NCI-H2081 treated with DMSO at 0.1 percent for 48 hours (cell line): ENCODE measurements at places on chromosomes 13 and 19.

- no peak for DNase-seq
These were observed 426.3 kb downstream of the KCTD12 start for GRCh38 chr13:76459863-76460262.

DNA sequence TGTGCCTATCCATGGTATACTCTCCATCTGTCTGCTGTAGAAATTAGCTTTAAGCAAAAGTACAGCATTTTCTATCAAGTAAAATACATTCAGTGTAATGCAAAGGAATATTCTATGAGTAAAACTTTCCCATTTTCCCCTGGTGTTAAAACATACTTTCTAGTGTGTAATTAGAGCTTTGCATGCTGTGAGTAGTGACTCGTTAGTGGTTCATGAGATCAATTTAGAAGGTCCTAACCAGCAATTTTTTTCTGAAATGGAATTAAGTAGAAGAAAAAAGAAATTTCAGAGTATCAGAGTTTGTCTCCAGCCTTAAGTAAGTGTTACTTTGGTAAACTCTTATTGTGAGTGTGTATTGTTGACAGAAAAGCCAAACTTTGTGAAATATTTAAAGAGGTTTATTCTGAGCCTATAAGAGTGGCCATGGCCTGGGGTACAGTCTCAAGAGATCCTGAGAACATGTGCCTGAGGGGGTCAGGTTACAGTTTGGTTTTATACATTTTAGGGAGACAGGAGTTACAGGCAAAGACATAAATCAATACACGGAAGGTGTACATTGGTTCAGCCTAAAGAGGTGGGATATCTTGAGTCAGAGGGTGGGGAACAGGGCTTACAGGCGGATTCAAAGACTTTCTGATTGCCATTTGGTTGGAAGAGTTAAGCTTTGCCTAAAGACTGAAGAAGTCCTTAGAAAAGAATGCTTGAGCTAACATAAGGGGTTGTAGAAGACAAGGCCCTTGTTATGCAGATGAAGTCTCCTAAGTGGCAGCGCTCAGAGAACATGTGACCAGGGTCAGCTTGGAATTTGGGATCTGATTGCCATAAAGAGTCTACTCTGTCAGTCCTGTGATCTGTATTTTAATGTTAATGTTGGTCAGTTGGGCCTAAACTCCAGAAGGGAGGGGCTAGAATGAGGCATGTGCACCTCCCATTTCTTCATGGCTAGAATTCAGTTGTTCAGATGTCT lies 25.5 kb downstream of the FAM187B start:
- DNase-seq = no peak

DNA sequence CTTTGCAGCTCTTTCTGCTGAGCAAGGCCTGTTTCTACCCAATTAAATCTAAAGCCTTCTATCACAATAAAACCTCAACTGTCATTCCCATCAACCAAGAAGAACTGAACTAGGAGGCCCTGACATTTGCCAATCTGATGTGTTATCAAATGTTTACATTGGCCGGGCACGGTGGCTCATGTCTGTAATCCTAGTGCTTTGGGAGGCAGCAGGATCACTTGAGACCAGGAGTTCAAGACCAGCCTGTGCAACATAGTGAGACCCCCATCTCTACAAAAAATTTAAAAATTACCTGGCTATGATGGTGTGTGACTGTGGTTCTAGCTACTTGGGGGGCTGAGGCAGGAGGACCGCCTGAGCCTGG lies 2.8 kb upstream of the FBXO17 start:
- no peak for DNase-seq

- no peak for DNase-seq
These were observed 367.6 kb downstream of the DNAJC15 start for GRCh38 chr13:43391036-43391435.

DNA sequence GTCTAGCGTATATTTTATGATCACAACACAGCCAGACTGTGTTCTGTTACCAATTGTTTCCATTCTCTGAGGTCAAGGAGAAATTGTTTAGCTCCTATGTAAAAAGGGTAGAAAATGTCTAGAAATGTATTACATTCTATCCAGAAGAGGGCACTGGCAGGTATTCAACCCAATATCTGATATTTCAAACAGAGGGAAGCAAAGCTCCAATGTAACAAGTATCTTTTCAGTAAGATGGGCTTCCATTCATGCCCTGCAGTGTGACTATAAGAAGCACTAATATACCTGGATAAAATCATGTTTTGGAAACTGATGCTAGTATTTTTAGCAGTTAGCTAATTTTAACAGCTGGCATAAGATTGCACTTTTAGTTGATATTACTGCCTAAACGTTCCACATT lies 312.7 kb downstream of the FGF14 start:
- DNase-seq = no peak

GRCh38 chr13:112792511-112792910 lies 102.7 kb downstream of the ATP11A start:
- DNase-seq = no peak

DNA sequence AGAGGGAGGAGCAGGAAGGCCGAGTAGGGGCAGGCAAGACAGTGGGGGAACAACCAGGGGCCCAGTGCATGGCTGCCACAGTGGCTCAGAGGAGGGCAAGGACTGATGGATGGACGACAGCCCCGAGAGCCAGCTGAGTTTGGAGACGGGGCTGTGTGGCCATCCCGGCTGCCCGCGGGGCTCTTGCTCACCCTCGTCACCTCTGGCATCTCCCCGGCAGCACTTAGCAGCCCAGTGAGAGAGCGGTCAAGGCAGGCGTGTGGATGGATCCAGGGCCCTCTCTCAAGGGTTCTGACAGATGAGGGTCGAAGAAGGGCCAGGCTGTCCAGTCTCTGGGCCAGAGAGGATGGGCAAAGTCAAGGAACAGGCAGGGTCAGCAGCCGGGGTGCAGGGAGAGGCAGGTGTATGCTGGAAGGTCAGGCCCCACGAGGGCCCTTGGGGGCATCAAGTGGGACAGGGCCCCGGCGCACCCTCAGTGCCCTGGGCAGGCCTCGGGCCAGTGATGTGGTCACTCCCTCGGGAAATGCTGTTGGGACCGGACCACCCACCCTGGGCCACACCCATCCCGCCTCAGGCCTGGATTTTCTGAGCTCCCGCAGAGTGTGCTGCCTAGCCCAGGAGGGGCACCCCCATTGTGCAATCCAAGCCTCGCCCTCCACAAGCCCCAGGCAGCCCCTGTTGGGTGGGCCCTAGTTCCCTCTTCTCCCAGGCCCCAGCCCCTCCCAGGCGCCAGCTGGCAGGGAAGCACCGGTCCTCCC lies 56.4 kb upstream of the TPM4 start:
- no peak for DNase-seq

DNA sequence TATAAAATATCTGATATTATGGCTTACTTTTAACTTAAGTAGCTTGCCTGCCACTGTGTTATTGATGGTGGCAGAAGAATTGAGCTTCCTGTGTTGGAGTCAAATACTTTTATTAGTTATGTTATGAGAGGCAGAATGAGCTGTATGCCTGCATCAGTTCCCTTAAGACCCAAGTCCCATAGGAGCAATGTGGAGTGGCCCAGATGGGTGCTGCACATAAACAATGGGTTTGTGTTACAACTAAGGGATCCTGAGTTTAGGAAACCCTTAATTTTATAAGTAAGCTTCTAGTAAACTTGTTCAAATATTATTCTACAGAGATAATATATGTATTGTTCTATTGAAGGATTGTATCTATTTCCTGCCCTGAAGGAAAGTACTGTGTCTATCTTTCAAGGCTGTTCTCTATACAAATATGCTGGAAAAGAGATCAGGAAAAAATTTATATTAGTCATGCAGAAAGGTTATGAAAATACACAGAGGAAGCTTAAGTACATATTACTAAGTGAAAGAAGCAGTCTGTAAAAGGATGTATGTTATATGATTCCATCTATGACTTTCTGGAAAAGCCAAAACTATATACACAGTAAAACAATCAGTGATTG lies 2018.0 kb upstream of the PCDH20 start:
- DNase-seq = no peak

DNA sequence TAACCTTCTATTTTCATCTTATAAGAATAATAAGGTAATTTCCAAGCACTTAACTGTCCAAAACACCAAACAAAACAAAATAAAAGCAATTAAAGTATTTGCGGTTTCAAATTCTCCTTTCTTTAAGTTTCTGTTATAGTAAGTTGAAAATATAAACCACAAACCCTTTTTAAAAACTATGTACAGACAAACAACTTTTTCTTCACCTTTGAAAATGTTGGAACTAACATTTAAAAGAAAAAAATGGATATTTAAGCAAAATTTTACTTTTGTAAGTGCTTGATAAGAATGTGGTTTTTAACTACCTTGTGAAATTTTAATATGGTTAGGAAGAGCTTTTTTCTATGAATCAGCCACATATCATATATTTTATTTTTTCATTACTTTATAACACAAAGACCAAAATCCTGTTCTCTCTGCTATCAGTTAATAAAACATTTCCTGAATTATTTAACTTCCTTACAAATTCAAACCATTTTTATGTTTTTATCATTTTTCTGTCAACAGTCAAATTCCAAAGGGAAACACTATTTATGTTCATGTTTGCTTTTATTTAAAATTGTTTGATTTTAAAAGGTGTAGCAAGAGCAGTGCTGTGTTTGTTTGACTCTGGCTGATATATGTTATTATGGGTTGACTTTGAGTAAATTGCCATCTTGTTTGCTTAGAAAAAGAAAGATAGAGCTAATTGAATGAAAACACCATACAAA lies 554.1 kb upstream of the KLHL1 start:
- DNase-seq = peak; percentile 78

GRCh38 chr13:20553311-20553710 lies 13.6 kb upstream of the IFT88 start:
- no peak for DNase-seq

- no peak for DNase-seq
These were observed 33.3 kb upstream of the SCEL start for GRCh38 chr13:77502104-77502720.

DNA sequence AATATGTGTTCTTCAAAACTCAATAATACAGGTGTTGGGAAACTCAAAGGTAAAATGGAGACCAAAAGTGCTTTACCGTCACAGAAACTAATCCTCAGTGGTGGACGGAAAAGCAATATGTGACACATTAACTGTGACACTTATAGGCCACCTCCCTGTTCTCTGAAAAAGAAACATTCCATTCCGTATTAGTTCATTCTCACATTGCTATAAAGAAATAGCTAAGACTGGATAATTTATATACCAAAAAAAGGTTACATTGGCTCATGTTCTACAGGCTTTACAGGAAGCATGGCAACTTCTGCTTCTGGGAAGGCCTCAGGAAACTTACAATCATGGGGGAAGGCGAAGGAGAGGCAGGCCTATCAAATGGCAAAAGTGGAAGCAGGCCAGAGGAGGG lies 435.3 kb upstream of the HTR2A start:
- DNase-seq = no peak

DNA sequence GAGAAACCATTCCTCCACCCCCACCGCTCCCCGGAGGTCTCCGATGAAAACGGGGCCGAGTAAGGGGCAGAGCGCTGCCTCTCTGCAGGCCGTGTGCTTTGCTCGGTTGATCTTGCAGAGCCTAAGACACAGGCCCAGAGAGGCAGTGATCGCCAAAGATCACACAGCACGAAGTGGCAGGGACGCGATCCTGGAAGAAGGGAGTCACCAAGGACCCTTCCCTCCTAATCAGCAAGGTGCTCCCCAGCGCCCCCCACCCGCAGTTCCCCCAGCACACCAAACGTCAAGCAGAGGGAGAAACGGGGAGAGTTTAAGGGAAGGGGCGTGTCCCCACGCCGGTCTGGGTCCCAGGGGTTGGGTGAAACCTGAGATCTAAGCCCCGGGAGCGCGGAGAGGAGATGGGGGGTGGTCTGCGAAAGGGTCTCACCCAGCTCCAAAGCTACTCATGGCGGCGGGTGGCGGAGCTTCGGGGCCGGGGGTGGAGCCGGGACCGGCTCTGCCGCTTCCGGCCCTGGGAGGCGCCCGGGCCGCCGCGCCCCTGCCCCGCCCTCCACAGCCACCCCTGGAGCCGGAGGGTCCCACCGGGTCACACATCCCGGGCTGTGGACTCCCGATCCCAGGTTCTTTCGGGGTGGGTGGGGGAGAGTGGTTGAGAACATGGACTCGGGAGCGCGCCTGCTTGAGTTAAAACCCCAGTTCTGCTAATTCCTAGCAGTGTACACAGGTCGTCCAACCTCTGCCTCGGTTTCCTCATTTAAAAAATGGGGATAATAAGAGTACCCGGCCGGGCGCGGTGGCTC lies at the start of gene EML2:
Gene EML2 (minus strand): TSS at position 468 of the 800 bp plus-strand sequence. CDS start 21 bp downstream, at position 447.
- no peak for DNase-seq

DNA sequence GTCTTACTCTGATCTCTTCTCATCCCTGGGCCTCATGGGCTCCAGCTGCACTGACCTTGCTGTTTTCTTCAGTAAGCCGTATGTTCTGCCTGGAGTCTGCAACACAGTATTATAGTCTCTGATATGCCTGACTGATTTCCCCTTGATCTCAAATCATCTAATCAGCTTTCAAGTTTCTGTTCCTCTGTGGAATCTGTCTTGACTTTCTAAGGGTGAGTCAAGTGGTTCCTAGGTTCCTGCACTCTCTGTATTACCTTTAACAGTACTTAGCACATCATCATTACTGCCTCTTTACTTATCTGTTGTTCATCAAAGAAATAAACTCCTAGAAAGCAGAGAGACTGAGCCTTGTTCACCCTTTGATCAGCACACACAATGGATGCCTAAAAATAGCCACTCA lies 350.7 kb downstream of the LMO7 start:
- no peak for DNase-seq

DNA sequence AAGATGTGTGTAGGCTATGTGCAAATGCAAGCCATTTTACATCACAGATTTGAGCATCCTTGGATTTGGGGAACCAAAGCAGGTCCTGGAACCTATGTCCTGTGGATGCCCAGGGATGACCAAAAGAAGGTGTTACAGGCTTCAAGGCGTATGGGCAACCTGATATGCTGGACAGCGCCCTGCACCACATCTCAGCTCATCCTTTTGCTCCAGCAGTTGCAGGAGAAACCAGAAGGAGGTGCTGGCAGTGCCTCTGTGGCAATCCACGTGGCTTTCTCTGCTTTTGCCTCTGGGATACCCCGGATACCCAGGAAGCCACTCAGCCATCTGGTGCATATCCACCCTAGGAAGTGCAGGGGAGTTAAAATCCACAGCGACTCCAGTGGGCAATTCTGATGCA lies 110.3 kb upstream of the VSTM2B start:
- DNase-seq = no peak

DNA sequence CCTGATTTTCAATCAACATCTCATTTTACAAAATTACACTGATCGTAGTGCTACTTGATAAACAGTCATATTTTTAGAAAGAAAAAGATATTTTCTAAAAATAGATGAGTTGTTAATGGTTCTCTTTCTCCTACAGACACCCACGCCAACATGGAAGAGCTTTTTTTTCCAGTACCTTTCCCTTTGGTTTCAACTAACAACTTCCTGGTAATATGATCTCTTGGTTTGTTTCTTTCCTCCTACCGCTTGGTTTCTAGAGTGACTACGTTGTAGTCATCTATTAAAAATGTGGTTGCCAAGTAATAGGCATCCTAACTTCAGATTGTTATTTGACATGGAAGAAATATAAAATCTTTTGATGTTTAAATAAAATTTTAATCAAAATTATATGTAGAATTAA lies 189.0 kb downstream of the LACC1 start:
- no peak for DNase-seq

GRCh38 chr19:28977826-28978225 lies 235.1 kb downstream of the UQCRFS1 start:
- DNase-seq = no peak

- no peak for DNase-seq
These were observed 134.3 kb downstream of the ZDHHC20 start for GRCh38 chr13:21324803-21325202.

GRCh38 chr13:95221971-95222732 lies 79.1 kb downstream of the ABCC4 start:
- no peak for DNase-seq

- no peak for DNase-seq
These were observed 14.1 kb downstream of the ZNF490 start for GRCh38 chr19:12596485-12596884.
